Activated naive CD8-positive, alpha-beta T cell treated with anti-CD3 and anti-CD28 coated beads, Interleukin-2, amount 50 U/mL, for 16 hours (primary cell): ENCODE measurements at places on chromosomes 12 and 14.

DNA sequence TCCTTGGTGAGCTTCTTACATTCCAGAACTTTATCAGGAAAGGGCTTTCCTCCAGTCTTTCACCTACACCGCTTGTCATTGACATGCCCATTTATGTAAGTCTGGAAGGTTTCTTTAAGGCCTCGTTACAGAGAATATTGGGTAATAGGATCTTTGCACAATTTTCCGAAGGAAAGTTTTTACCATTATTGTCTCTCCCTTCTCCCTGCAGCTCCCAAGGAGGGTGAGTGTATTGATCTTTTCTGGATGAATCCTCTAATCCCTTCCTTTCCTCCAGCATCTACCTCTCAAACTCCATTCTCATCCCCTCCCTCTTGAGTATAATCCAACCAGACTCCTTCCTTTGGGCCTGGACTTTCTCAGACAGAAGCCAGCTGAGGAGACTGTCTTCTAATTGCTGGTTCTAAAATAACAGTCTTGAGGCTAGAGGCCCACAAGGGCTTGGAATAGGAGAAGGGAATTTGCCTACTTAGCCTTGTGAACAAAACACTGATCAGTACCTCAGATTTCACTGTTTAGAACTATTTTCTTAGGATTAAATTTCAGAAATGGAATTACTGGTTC lies 21.8 kb downstream of the WNK1 start:
- DNase-seq, result no peak

DNA sequence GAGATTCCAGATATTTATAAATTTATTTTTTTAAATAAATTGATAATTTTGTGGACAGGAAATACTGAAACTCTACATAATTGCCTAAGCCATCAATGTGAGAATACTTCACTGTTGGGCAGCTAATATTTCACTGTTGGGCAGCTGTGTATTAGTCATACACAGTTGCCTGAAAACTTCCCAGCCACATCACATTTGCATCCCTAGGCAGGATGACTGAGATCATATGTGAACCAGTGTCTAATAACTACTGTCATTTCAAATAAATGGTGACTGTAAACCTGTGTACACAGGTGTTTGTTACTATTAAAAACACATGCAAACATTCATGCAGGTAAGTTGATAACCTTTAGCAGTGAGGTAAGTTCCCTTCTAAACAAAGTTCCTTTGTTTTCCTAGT lies 43.9 kb downstream of the TMTC3 start:
- no peak for DNase-seq

- no peak for DNase-seq
These were observed 10.6 kb upstream of the MLXIP start for GRCh38 chr12:122067966-122068365.

- no peak for DNase-seq
These were observed 45.6 kb downstream of the TRMT5 start for GRCh38 chr14:60935319-60935718.

- DNase-seq, result no peak
These were observed 52.3 kb upstream of the GPHB5 start for GRCh38 chr14:63371033-63371432.

DNA sequence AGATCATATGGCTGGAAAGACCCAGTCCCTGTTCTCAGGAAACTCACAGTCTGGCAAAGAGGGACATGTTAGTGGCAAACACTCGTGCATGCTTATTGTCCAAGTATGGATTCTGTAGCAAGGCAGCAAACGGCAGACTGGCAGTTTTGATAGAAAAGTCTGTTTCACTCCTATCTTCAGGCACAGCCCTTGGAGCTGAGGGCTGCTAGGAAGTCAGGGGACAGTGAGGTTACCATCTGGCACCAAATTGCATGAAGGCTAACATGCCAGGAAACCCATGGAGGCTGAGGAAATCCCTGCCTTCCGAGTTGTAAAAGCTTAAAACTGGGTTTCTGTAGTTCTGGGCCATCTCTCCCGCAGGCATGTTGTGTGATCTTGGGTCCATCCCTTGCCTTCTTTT lies 32.9 kb downstream of the CALM1 start:
- DNase-seq, result no peak

DNA sequence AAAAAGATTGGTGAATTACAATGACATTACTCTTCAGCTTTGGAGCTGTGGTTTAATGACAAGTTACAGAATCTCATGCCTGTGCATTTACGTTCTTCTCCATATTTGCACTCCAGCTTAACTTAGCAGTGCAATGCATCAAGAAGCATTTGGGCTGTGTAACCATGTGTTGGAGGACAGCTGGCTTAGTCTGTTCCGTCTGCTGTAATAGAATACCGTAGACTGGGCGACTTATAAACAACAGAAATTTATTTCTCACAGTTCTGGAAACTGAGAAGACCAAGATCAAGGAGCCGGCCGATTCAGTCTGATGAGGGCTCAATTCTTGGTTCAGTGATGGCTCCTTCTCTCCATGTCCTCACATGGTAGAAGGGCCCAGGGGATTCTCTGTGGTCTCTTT lies 943.5 kb downstream of the BCL11B start:
- DNase-seq, result no peak

DNA sequence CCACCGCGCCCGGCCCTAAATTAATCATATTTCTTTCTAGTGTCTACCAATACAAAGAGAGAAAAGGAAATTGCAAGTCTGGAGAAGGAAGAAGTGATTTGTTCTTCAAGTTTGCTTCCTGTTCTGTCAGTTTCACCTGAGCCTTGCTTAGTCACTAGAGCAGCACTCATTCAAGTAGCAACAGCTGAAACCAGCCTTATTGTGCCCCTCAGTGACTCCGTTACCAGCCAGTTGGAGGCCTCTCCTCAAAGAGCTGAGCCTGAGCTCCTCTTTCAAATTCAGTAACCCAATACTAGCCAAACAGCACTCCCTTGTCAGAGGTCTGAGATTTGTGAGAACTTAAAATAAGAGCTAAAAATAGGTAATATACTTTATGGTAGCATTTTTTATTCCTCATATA lies 17.4 kb downstream of the PAWR start:
- DNase-seq, result no peak

- no peak for DNase-seq
These were observed 38.9 kb downstream of the NIN start for GRCh38 chr14:50792051-50792477.
